ENCODE measurements at places on chromosomes 2 and 18.

GRCh38 chr18:74251297-74252038 lies 40.3 kb downstream of the CYB5A start:
- no peak for DNase-seq

DNA sequence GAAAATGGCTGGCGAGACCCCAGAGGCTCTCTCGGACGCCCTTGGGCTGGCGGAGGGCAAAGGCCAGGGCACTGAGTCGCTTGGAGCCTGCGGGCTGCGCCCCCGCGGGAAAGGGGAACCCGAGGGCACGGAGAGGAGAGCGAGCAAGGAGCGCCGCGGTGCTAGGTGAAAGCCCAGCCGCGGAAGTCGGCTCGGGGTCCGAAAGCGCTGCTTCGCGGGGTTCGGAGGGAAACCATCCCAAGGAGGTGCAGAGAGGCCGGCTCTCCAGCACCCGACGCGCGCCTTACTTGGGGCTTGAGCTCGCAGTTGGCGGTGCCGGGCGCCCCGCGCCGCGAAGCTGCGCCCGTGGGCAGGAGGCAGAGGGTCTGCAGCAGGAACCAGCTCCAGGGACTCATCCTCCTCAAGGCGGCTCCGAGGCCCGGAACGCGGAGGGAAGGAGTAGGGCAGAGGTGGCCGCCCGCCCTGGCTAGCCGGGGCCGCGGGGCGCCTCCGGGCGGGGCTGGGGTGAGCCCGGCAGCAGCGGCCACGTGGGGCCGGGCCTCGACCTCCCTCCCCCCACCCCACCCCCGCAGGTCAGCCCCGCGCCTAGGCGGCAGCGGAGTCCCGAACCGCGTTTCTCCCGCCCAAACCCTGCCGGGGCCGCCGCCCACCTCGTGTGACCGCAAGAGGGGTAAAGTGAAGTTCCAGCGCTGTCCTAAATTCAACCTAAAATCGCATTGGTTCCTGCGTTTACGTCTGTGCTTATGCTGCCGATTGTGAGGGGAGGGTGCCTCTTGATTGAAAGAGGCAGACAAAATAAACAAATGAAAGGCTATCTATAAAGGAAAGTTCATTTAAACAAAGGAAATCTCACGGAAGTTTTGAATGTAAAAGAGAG lies at the start of gene TRABD2A:
Gene TRABD2A (minus strand): TSS at position 440 of the 877 bp plus-strand sequence. CDS start 45 bp downstream, at position 395.
- no peak for DNase-seq

DNA sequence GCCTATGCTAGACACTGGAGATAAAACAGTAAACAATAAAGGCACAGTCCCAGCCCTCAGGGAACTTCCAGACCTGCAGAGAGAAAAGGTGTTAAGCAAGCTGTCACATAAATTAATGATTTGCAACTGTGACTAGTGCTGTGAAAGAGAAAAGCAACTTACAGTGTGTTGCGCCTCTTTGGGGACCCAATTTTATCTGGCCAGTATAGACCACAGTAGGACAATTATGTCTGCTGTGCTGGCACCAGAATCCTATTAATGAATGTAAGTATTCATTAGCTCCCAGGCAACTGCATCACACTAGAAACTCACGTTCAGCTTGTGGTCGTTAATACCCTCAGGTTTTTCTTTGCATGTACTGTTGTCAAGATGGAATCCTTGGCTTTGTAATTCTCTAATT lies 55.3 kb upstream of the CHST9 start:
- DNase-seq = no peak

- no peak for DNase-seq
Observed at GRCh38 chr2:55936351-55936750, 12.8 kb upstream of the EFEMP1 start.

DNA sequence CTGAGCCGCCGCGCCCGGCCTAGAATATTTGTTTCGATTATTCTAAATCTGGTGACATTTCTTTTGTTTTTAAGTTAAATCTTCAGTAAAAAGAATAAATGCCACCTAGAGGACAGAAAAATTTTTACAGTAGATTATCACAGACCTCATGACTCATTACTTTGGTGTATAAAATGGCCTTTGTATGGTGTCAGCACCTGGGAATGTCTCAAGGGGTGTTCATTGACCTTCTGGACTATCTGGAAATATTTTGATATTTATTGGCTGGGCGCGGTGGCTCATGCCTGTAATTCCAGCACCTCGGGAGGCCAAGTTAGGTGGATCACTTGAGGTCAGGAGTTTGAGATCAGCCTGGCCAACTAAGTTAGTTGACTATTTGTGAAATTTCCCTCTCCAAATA lies 30.3 kb upstream of the SLC30A6 start:
- DNase-seq = no peak

DNA sequence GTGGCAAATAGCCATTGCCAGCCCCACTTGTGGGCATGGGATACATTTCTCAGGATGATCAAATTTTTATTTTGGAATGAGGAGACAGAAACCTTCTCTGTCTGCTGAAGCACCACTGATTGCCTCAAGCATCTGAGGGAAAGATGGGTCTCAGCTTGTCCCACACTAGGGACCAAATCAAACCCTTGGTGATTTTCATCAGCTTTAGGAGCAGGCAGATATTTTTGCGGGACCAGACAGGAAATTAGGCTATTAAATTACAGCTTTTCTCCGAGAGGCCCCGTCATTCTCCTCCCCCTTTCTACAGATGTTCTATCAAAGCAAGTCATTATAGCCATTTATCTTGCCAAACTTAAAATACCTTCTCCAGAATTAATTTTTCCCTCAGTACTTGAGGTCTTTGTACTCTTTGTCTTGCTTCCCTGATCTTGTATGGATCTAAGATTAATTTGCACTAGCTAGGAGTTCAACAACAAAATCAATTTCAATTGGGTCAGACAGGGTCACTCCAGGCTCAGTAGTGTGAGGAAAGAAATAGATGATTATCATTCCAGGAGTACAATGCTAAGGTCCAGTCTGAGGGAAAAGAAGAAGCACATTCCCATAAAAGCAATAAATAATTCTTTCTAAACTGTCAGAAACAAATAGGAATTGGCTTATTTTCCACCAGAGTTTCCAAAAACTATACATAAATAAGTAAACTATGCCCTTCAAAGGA lies 818.1 kb upstream of the SOX11 start:
- DNase-seq = no peak

DNA sequence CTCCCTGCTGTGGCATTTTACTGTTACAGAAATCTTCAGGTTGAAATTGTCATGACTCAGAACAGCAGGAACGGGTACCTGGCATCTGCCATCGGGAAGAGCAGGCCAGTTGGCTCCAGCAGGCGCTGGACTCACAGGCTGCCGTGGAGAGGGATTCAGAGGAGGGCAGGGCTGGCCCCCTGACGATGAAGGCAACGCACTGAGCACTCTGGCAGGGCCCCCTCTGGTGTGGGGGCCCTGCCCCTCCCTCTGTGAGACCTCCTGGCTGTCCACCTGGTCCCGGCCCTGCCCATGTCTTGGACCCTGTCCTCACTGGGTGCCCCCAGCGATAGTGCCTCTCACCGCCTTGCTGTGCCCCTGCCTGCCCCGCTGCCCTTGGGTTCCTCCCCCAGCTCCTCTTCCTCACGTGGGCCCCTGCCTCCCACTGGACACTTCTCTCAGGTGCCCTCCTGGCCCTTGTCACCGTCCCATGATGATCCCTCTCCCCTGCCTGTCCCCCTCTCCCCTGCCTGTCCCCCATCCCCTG lies 23.3 kb upstream of the ALLC start:
- no peak for DNase-seq

DNA sequence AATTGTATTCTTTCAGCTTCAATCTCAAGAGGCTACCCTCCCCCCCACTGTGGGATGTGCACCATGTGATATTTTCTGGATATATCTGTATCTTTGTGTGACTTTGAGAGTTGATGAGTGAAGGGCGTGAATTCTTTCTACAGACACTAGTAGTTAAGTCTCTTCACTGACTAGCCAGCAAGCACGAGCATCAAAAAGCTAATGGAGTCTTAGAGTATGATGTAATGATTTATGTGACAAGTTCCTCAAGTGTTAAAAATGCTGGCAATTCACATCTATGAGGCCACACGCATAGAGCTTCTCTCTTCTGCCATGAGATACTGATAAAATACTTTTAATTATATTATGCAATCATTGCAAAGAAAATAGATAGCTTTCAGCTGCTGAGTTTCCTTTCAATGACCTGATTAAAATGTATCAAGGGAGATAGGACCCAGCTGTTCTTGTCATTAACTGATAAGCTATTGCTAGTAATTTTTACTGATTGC lies 304.8 kb downstream of the TRIB2 start:
- no peak for DNase-seq

DNA sequence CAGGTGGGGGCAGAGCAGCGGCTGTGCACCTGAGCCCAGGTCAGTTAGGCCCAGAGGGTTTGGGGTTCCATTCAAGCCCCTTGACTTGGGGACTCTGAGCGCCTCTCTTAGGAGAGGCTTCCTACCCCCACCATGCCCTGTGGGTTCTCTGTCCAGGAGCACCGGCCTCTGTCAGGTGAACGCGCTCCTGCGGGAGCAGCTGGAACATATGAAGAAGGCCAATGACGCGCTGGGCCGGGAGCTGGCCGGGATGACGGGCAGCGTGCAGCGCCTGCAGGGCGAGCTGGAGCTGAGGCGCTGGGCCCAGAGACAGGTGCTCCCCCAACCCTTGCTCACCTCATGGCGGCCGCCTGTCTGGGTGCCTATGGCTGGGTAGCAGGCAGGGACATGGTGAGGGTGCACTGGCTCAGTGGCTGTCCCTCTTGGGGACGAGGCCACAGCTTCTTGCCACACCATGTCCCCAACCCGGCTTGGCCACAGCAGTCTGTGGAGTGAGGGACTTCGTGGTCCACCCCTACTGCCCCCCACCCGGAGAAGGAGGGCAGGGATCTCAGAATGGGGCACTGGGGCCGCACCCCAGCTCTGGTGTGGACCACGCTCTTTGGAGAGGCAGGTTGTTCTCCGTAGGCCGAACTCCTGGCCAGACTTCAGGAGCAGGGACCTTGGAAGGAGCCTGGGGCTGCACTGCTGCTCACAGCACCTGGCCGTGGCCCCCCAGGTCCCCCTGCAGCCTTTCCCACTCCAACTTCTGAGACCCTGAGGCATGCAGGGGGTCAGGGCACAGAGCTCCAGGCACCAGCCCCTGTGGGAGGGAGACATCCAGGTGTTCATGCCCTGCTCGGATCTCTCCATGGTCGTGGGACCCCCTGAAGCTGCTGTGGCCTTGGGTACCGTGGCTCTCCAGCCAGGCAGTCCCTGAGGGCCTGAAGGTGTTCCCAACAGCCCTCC lies 19.7 kb downstream of the CROCC2 start:
- DNase-seq = no peak

DNA sequence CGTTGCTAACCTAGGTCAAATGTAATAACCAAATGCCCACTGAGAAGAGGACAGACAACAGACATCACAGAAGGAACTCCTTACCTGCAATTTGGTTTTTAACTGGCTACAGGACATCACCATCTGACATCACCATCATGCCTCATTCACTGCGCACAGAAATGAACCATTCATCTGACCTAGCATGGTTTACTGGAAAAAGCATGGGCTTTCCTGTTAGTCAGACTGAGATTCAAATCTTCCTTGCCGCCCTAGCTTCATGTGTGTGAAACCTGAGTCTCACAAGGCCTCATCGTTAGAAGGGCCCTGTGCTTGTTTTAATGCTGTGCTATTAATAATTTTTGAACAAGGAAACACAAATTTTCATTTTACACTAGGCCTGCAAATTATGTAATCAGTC lies 1.1 kb upstream of the HIBCH start:
- DNase-seq = no peak

DNA sequence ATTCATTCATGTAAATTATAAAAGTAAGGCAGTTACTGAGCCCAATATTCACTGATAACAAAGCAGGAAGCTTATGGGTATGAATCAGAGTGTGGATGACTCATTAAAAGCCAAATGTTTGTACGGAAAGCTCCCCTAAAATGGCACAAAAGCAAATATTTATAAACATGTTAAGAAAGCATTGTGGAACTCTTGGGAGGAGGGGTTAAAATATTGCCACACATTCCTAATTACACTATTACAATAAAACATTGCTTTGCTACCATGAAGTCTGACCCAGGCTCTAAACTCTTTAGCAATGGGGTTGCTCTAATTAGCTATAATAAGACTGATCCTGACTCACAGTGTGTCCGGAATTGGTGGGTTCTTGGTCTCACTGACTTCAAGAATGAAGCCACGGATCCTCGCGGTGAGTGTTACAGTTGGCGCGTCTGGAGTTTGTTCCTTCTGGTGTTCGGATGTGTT lies 110.9 kb downstream of the NAB1 start:
- no peak for DNase-seq

GRCh38 chr2:61604433-61604832 lies 66.3 kb upstream of the XPO1 start:
- no peak for DNase-seq

DNA sequence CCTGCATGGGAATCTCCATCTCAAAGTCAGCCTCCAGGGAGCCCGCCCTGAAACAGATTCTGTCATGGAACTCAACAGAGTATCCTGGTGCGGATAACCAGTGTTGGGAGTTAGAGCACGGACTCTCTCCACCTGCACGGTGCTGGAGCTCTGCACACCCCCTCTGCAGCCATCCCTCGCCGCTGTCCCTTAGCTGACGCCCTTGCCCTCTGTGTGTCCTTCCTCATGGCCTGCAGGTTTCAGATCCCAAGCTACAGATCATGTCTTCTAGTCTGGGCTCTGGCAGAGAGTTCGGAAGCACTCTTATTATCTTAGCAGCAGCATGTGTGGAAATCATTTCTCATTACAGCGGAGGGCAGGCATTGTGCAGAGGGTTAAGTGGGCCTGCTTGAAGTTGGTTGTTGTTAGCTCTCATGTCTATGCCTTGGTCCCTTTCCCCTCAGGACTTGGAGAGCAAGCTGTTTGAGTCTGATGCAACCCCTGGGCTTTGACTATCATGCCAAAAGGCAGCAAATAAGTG lies 26.0 kb downstream of the TMEM127 start:
- DNase-seq = peak; percentile 39

GRCh38 chr18:74019864-74020263 lies 127.8 kb downstream of the FBXO15 start:
- no peak for DNase-seq

DNA sequence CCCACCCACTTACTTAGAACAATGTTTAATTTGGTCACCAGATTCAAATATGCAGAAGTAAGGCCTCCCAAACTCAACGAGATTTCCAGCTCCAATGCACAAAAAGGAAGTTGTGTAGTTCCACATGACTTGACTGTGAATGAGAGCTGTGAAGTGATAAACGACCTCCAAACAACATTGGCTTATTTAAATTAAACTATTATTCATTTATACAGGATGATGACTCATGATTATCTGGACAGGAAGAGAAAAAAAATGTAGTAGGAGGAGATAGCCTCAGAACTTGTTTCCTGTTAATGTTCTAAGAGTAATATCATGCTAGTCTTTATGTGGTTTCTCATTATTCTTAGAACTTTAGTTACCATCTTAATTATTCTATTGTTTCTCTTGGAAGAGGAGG lies 237.3 kb downstream of the C1D start:
- no peak for DNase-seq

DNA sequence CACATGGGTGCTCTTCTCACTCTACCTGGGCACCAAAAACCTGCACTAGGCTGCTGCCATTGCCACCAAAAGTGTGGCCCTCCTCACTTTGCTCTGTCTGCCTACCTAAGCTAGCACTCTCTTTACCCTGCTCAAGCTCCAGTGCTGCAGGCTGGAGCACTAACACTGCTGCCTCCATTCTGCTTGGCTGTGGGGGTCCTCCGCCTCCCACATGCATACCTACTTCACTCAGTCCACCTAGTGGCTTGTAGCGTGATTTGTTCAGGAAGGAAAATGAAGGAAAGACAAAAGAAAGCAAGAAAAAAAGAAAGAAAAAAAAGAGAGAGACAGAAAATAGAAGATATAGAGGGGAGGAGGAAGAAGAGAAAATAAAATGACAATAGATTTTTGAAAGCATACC lies 1339.4 kb upstream of the CHAC2 start:
- DNase-seq = no peak

All from DMS79 (cell line).